ENCODE measurements at places on chromosomes 11 and 22.
A peak's percentile ranks its signal among the peaks of the same experiment; 100 is the strongest.

- no peak for DNase-seq
Measured at GRCh38 chr11:62555464-62556107, 9.0 kb upstream of the AHNAK start.

GRCh38 chr11:5237420-5237819 lies 3.1 kb upstream of the HBD start:
- no peak for DNase-seq

GRCh38 chr11:15888556-15889345 lies 467.6 kb downstream of the SOX6 start:
- no peak for DNase-seq

DNA sequence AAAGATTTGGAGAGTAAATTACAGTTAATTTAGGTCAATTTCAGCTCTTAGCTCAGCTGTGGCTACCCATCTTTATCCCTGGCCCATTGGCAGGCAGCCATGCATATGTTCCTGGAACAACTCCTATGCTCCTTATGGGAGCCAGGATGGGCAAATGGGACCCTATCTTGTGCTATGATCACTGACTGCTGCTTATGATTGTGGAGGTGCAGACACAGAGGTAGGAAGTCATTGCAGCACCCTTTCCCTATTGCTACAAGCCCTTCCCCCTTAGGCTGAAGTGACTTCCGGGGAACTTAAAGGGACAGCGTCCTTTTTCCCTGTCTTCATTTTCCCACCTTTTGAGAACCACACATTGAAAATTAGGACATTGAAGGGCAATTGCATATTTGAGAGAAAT lies 112.7 kb downstream of the FCHSD2 start:
- no peak for DNase-seq

DNA sequence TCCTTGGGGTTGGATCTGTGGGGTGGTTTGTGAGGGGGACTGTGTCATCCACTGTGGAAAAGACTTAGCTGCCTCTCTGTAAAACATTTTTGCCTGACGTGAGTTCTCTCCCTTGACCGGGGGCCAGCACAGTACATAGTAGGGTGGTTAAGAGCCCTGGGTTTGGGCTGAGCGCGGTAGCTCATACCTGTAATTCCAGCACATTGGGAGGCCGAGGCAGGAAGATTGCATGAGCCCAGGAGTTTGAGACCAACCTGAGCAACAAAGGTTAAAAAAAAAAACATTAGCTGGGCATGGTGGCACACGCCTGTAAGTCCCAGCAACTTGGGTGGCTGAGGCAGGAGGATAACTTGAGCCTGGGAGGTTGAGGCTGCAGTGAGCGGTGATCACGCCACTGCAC lies 74.7 kb upstream of the WNT7B start:
- DNase-seq, result no peak

DNA sequence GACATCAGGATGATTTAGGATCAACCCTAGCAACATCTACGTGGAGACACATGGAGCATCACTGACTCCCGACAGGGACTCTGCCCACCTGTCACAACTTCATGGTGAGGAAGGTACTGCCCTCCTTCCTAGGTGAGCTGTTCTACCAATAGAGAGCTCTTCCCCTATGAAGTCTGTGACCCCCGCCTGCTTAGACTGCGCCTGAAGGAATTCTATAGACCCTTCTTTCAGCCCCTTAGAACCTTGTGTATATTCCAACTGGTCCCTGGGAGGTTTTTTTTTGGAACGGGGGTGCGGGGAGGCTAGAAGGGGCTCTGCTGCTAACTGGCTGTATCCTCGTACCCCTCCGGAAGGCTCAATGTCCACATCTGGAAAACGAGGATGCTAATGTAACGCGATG lies 566 bp downstream of the INTS4 start:
- DNase-seq, result peak; percentile 1

GRCh38 chr11:78281511-78281910 lies 92.8 kb downstream of the USP35 start:
- no peak for DNase-seq

GRCh38 chr11:97445561-97445960 lies 1055.7 kb downstream of the JRKL start:
- DNase-seq, result no peak

DNA sequence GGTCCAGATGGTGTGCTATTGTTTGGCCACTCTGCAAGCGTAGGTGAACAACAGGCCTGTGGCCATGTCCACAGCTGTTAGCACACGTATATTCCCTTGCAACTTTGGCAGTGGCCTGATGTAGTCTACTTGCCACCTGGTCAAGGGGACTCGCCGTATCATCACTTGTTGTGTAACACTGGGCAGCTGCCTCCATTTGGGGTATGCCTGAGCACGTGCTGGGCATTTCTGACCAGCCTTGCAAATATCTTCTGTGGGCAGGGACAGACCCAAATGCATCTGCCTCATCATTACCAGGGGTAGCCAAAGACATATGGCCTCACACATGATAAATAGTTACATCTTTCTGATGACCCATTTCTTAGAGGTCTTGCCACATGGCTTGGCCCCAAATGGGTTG lies 434.2 kb downstream of the DYNC2H1 start:
- no peak for DNase-seq

DNA sequence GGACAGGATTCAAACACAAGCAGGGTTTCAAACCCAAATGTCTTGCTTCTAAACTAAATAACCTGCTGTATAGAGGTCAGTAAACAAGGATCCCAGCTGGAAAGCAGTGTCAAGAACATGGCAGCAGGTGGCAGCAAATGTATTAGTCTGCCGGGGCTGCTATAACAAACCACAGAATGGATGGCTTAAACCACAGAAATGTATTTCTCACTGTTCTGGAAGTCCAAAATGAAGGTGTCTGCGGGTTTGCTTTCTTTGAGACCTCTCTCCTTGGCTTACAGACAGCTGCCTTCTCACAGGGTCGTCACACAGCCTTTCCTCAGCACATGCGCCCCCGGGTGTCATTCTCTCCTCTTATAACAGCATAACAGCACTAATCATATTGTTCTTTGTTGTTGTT lies 65.1 kb upstream of the LRRC55 start:
- DNase-seq, result no peak

DNA sequence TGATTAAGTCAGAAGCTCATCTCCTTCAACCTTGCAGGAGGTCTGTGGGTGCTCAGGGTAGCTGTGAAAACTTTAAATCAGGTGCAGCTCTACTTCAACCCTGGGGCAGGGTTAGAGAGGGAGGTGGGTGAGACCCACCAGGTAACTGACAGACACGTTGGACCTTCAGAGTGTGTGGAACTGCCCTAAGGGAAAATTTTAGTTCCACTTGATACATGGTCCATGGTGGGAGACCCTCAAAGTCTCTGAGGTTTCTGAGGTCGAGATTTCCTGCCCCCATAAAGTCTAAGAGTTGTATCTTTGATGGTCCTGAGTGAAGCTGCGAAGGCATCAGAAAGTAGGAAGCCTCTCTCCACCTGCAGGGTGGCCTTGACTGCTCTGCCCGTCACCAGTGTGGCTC lies 23.9 kb upstream of the NNMT start:
- DNase-seq, result no peak

DNA sequence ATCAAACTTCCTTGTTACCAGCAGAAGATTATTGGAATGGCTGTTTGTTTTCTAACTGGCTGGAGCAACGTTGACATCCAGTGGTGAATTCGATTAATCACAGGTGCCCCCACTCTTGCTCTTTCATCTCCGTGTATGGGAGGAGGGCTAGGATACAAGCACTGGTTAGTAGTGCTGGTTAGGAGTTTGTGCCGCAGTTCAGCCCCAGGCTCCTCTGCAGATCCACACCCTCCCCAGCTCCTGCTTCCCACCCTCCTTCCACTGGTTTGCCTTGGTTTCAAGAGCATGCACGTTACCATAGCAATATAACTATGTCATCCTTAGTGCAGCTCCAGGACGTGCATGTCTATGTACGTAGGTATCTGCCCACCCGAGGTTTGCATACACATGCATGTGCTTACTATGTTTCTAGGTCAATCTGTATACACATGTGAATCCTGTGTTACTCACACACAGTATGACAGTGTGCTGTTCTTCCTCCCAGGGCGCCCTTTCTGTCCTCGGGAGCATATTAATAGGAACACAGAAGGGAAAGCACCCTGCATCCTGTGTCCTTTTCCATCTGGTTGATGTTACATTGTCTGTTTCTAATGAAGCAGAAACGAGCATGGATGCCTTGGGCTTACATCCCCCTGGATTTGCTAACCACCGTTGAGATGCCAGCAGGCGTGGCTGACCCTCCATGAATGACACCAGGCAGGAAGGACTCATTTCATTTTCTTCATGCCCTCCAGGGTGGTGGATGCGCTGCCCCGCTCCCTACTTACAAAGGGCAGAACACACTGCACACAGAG lies 539.3 kb downstream of the OPCML start:
- no peak for DNase-seq

DNA sequence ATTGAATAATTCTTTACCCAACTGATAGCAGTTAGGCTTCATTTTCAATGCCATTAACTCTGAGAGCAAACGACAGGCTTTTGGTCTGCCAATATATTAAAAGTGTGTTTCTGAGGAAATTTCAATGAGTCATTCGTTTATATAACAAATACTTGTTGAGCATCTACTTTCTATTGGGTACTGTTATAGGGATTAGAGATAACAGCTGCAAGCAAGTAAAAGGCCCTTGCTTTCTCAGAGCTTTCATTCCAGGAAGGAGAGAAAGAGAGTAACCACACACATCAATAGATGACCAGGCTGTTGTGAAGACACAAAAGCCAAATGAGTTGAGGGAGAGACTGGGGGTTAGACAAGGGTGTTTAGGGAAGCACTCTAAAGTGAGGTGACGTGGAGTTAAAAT lies 35.7 kb downstream of the CD44 start:
- no peak for DNase-seq

DNA sequence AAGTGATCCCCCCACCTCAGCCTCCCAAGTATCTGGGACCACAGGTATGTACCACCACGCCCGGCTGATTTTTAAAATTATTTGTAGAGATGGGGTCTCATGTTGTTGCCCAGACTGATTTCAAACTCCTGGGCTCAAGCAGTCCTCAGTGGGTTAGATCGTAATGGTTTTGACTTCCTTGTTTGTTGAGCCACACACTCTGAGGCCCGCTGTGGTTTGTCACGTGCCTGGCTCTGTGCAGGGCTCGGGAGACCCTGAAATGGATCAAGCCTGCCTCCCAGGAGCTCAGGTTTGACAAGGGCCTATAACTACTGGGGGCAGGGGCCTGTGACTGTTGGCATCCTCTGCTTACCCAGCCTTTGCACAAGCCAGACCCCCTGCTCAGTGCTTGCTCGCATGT lies 68.1 kb downstream of the MPPED1 start:
- no peak for DNase-seq

GRCh38 chr22:47304191-47304831 lies 541.9 kb downstream of the TBC1D22A start:
- no peak for DNase-seq

DNA sequence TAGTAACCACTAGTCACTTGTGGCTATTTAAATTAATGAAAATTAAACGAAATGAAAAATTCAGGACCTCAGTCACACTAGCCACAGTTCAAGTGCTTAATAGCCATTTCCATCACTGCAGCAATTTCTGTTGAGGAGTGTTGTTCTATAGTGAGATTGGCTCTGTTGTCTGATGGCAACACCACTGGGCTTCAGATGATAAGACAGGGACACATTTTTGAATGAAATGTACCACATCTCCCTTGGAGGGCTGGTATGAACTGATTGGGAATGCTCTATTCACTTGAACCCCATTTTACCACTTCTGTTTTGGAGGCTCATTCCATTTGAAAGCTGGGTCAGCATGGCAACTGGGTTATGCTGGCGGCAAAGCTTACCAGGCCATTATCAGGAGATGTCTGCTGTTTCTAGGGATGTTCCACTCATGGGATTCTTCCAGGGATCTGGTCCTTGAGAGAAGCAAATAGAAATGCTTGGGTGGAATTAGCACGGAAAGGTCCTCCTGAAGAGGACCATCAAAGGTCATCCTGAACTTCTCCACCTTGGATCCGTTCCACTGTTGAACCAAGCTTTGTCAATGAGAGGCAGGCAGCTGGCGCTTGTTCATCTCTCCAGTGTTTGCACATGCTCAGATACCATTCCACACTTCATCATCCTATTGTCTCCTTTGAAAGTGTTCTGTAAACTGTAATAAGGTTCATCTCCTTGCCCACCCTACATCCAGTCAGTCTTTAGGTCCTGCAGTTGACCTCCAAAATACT lies 7.6 kb downstream of the AMOTL1 start:
- no peak for DNase-seq

DNA sequence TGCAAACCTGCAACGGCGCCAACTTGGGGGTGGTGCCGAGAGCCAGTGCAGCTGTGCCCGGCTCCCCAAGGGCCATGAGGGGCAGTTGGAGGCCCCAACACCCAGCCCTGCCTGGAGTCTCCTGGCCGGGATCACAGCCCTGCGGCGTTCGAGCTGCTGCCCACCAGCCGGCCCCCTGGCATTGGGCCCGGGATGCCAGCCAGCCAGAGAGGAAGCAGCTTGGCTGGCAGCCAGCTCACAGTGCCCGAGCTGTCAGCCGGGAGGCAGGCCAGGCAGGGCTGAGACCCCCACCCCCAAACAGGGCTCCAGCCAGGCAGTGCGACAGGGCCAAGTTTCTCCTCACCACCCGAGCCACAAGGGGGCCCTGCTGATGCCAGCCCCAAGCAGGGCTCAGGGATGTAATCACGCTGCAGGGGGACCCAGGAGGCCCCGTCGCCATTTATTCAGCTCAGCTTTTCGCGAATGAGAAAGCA lies 26.0 kb upstream of the TCF20 start:
- DNase-seq, result no peak

DNA sequence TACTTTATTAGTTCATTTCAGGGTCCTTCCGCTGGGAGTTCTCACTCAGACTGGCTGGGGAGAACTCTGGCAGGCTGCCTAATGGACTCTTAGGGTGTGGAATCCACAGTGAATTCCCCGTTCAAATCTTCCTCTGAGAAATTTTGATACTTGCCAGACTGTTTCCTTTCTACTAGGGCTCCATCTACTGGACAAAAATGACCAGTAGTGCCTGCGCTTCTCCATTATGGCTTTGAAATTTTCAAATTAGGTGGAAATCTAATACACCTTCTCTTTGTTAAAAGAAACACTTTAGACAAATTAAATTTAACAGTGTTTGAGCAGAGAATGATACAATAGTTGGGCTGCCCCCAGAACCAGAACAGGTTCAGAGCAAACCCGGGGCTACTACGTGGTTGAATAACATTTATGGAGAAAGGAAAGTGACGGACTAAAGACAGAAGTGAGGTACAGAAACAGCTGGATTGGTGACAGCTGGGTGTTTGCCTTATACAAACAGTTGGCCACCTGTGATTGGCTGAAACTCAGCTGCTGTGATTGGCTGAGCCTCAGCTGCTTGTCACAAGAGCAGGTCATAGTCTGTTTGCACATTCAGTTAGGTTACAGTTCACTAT lies 52.9 kb upstream of the FDX1 start:
- peak; percentile 79 for DNase-seq

GRCh38 chr11:26245046-26245445 lies 86.9 kb upstream of the ANO3 start:
- DNase-seq, result no peak
